ENCODE measurements at places on chromosomes 6 and 20.

DNA sequence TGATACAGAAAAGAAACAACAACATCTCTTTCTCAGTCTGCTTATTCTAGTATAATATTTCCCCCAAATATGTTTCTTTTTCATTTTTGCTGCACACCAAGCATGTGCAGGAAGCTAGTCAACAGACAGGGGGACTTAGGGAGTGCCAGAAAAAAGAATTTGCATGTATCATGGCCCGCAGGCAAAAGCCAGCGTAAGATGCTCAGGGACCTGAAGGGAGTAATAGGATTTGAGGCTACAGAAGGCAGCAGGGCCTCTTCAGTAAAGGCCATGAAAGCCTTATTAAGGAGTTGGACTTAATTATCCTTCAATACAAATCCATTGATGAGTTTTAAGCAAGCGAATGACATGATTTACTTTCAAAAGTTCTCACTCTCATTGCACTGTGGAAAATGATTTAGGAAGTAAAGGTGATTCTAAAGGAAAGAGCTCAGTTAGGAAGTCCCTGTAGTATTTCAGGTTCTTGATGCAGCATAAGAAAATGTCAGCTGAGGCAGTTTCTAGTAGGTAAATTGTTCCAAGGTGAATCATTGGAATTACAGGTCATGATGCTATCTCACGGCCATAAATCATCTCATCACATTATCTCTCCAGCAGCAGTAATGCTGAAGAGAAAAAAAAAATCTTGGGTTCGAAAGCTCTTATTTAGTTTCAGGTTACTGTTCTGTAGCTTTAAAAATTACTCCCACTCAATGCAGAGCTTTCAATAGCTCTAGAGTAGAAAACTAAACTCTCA, 94.8 kb downstream of the PTCHD4 start:
- DNase-seq: no peak

DNA sequence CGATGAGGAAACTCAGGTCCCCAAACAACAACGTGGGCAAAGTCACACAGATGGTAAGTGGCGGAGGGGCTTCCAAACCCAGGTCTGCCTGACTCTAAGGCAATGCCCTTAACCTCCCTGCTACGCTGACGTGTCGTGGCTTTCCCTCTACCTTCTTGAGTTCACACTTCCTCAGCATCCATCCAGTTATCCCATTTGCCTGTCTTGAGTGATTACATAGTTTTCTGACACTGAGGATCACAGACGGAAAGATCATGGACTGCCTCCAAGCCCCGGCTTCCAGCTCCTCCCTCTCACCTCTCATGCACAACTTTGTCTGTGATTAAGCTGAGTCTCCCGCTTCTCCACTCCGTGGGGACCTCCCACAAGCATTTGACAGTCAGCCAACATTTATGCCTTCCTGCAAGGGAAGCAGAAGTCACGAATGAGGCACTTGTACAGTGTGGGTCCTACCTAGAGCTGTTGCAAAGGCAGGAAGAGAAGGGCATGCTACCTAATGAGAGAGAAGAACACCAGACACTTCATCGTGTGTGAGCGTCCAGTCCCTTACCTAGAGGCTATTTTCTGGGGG, 33.8 kb downstream of the TBC1D7 start:
- DNase-seq: no peak

GRCh38 chr20:59729506-59729905, 125.2 kb downstream of the PHACTR3 start:
- no peak for DNase-seq

DNA sequence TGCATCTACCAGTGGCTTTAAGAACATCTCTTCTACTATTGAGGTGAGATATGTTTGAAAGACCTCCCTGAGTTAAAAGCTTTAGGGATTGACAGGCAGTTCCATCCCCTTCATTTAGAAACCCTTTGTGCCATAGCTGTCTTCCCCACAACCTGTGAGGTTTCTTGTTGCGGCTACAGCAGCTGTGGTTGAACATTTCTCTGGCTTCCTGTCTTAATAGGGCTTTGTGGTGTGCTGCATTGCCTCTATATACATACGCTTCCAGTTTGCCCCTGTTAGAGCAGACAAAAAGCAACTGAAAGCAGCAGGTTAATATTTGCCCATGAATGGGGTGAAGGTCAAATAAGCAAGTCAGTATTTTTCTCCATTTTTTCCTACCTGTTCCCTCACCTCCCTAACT, 210.2 kb downstream of the TMEM200A start:
- DNase-seq: no peak

DNA sequence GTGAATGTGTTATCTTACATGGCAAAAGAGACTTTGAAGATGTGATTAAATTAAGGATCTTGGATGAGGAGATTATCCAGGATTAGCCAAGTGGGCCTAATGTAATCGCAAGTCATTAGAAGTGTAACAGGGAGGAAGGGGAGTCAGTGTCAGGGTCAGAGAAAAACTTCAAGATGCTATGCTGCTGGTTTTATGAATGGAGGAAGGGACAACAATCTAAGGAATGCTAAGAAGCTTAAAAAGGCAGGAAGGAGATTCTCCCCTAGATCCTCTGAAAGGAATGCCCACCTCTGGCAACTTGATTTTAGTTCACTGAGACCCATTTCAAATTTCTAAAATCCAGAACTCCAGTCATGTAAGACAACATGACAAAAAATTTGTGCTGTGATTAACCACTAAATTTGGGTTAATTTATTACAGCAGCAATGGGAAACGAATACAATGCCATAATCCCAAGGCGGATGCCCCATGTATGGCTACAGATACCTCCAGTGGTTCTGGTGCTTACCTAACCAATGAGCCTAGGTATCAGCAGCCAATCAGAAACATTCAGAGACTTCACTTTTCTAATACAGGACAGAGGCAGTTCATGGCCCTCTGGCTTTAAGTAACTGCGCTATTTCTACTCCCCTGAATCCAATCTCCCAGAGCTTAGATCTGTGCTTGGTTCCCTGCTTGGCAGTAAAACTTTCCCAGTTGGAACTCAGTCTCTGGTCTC, 3.6 kb upstream of the TAAR8 start:
- no peak for DNase-seq

- DNase-seq: no peak
These were observed 376.6 kb downstream of the DHX35 start for GRCh38 chr20:39338469-39339376.

DNA sequence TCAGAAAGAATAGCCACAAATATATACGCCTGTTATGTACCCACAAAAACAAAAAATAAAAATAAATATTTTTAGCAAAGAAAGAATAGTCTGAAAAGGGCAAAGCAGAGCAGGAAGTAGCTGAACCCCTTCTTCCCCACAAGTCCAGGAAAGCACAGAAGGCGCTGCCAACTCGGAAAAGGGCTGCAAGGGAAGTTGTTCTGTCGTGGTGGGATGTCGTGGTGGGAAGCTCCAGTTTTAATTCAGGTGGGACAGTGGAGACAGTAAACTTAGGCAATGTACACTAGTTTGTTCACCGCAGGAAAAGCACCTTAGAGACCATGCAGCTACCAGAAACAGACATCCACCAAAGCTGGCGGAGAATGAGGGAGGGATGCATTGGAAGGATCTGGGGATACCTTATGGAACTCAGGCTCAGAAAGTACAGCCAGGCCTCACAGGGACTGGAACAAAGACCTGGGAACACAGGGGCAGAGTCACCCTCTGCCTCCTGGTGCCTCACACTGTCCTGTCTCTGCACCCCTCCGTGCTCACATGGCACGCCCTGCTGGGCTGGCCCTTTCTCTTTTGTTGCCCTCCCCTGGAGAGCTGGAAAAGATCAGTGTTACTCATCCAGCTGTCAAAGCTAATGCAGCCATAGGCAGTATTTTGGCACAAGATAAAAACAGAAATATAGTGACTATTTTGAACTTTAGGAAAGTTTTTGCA, 3.3 kb upstream of the APMAP start:
- no peak for DNase-seq

DNA sequence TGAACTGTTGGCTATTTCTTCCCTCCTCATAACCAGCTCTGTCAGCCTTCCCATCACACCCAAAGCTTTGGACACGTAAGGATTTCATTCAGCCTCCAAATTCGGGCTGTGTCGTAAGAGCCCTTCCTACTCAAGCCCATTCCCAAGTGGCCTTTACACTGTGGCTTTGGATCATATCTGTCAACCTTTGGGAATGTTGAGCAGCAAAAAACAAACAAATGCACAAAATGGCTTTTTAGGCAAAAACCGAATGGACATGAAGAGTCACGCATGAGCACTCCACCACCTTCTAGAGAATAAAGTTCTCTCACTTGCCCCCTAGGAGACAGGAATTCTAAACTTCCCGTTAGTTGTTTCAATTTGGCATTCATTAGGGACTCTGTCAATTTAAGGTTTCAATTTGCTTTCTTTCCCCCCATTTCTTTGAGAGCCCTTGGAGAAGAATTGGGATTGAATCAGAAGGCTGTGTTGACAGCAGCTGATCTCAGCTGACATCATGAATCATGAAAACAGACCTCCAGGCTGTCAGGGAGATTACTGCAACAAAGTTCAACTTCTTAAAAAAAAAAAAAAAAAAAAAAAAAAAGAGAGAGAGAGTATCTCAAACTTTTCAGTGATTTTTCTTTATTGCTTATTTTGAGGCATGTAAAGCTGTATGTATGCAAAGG, 110.3 kb downstream of the BCAS1 start:
- DNase-seq: no peak

GRCh38 chr6:41159415-41160082, 3.4 kb downstream of the TREM2 start:
- DNase-seq: no peak

Measured in mucosa of gallbladder (tissue), 1 donor.